NCI-H1105 treated with DMSO at 0.1 percent for 48 hours (cell line): ENCODE measurements at places on chromosomes 6 and 20.

DNA sequence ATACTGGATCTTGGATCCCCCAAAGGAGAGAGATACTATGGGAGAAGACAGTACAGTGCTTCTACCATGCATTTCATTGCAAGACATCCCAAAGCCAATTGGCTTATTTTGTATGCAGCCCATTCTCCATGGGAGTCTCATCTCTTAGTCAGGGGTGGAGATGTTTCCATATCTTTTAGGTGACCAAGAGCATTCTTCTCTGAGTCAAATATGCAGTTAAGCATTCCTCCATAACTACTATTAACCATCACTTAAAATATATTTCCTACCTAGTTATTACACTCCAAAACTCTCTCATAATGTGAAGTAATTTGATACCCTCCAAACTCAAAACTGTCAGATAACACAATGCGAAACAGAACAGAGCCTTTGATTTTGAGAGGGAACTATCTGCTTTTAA, 542.6 kb downstream of the HDGFL1 start:
- DNase-seq = no peak

DNA sequence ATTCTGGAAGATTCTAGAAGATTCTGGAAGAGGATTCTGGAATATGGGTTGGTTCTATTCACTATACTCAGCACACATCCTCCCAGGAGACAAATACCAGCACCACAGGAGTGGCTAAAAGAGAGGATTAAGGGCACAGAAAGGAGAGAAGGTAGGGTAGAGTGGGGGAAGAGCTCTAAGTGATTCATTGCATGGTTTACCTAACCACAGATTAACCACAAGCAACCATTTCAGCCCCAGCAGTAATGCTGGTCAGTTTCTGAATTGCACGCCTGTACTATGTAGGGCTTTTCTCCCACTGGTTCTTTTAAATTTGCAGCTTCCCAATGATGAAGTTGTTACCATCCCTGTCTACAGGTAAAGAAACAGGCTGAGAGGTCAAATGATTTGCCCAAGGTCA, 192.7 kb upstream of the PMEPA1 start:
- DNase-seq = no peak

- DNase-seq = no peak
Observed at GRCh38 chr6:112049026-112049799, 4.7 kb upstream of the CCN6 start.

DNA sequence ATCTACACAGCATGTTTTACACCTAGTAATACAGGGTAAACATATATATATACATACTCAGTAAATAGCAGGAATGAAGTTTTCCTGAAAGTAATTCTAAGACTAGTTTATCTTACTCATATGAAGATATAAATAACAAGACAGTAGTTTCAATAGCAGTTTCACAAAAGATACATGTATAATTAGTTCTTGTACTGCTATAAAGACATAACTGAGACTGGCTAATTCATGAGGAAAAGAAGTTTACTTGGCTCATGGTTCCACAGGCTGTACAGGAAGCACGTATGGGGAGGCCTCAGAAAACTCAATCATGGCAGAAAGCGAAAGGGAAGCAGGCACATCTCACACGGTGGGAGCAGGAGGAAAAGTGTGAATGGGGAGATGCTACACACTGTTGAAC, 16.9 kb downstream of the RARS2 start:
- DNase-seq = no peak

DNA sequence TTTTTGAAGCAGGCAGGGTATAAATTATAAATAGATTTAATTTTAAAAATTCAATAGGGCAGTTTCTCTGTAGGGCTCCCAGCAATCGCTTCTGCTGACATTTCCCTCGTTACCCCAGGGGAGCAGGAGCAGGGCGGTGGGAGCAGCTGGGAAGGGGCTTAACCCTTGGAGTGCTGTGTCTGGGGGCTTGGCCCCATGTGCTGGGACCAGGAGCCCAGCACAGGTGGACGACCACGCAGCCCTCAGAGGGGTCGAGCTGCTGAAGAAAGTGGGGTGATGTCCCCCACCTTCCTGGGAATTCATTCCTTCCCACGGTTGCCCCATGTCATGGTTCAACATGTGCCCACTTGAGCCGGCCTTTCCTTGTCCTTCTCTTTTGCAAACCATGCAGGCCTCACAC, 67.5 kb upstream of the STX16 start:
- no peak for DNase-seq
